ENCODE measurements at places on chromosomes 12 and 14.

DNA sequence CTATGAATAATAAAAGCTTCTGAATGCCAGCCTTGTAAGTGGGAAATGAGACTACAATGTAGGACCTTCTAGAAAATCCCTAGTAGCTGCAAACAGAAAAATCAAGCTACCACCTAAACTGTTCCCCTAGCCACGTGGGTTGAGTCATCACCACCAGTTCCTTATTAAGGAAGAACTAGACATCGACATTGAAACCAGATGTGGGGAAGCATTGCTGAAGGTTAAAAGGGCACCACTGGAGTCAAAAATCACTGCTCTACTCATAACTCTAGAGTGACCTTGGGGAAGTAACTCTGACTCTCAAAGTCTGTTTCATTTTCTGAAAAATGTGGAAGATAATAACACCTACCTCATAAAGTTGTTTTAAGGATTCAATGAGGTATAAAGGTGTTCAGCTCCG lies 9.4 kb upstream of the CNIH1 start:
- no peak for DNase-seq

DNA sequence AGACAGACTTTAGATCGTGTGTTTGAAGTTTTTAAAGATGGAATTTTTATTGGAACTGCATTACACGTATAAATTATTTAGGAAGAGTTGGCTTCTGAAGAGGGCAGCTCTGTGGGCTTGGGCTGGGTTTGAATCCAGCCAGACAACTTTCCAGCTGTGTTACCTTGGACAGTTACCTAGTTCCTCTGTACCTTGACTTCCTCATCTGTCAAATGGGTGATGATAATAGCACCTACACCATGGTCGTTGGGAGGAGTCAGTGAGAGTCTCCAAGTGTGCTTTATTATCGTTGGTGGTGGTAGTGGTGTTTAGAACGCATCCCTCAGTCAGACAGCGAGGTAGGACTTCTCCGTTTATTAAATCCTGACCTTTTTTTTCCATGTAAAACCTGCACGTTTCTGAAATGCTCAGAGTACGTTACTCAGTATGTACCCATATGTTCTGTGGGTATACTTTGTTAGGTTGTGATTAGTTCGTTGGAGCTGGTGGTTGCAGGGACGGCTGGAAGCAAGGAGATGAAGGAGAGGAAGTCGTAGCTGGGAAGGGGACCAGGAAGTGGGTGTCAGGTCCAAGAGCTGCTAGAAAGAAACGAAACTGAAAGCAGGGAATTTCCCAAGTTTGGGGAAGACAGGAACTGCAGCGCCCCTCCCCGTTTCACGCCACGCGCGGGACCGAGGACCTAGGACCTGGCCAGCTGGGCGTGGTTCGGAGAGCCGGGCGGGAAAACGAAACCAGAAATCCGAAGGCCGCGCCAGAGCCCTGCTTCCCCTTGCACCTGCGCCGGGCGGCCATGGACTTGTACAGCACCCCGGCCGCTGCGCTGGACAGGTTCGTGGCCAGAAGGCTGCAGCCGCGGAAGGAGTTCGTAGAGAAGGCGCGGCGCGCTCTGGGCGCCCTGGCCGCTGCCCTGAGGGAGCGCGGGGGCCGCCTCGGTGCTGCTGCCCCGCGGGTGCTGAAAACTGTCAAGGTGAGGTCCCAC lies at the start of gene OAS3:
Gene OAS3, plus strand, starts transcription at position 734 of the 979 bp plus-strand sequence. Its CDS starts 57 bp downstream, at position 791.
- DNase-seq: peak; percentile 40

DNA sequence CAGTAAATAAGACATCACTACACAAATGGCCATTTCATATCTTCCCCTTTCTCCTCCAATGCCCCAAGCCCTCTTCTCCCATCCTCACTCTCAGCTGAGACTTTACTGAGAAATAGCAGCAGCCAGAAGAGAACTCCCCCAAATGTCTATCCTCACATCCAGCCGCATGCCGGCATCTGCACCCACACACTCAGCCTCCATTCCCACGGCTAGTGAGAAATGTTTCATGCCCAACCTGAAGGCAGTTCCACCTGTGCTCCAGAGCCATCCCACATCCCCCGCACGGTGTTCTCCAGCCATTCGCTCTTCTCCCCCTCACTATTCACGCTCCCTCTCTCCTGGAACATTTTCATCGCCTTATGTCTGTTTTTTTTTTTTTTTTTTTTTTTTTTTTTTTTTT lies 208.7 kb upstream of the DIO3 start:
- DNase-seq: no peak

DNA sequence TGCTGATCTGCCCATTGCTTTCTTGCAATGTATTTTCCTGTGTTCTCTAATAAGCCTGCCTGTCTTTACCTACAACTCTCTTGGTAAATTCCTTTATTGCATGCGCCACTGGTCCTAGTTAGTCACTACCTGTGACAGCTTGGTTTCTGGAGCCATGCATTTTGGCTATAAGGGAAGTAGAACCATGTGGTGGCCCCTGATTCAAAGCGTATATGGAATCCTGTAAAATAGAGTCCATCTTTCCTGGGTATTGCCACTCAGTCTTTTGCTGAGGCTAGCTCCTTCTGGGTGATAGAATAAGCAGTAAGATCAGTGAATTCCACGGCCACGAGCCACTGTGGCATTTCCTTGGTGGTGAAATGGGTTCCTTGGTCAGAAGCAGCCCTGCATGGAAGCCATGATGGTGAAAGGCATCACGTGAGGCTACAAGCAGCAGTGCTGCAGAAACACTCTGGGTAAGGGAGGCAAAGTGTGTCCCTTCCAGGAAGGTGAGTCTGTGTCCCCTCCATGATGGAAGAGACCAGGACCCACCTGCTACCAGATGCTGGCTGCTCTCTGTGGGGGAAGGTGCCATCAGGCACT lies 19.6 kb downstream of the TNFAIP2 start:
- DNase-seq: no peak

DNA sequence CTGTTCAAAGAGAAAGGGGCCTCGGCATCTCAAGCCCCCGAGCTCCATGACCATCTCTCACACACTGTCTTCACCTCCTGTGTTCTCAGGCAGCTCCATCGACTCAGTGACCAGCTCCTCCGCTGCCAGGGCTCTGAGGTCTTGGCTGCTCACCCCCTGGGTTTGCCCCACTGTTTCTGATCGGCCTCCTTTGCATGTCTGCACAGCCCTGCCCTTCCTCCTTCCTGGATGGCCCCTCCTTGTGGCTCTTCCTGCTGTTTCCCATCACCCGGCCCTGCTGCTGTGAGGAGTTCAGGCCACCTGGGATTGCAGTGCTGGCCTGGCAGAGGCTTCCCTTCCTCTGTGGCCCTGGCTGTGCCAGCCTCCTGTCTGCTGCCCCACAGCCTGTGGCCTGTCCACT lies 38.1 kb upstream of the PIWIL1 start:
- DNase-seq: no peak

- DNase-seq: no peak
Observed at GRCh38 chr14:72788972-72789728, 104.8 kb downstream of the DPF3 start.

DNA sequence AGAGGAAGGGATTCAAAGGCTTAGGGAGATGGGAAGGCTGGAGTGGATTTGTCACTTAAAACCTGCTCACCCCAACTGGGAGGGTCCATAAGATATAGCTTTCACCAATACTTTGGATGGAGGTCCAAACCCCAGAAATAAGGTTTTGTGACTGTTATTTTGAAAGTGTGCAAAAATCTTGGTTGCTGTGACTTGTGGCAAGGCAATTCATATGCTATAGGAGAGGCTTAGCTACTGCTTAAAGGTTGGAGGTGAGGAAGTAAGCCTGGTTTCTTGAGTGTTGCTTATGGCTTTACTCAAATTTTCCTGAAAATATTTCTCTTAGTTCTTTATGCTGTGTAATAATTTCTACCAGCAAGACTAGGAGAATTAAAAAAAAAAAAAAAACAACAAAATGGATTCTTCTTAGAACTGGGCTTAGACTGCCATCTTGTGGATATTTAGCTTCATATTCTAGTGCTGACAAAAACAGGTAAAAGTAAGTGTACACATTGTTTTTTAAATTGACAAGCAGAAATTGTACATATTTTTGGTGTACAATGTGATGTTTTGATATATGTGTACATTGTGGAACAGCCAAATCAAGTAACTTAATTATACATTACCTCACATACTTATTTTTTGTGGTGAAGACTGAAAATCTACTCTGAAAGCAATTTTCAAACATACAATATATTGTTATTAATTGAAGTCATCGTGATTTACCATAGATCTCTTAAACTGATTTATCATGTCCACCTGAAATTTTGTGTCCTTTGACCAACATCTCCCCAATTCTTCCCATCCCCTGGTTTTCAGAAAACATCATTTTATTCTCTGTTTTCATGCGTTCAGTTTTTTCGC lies 23.0 kb downstream of the PDE6H start:
- DNase-seq: no peak

- DNase-seq: no peak
Observed at GRCh38 chr14:93113678-93114067, 2.1 kb downstream of the ITPK1 start.

GRCh38 chr12:50057000-50057841 lies at the start of gene ASIC1:
TSS of gene ASIC1 (plus strand) at chr12:50057596. CDS start at chr12:50058767, 1,171 bp downstream.
- DNase-seq: peak; percentile 44

DNA sequence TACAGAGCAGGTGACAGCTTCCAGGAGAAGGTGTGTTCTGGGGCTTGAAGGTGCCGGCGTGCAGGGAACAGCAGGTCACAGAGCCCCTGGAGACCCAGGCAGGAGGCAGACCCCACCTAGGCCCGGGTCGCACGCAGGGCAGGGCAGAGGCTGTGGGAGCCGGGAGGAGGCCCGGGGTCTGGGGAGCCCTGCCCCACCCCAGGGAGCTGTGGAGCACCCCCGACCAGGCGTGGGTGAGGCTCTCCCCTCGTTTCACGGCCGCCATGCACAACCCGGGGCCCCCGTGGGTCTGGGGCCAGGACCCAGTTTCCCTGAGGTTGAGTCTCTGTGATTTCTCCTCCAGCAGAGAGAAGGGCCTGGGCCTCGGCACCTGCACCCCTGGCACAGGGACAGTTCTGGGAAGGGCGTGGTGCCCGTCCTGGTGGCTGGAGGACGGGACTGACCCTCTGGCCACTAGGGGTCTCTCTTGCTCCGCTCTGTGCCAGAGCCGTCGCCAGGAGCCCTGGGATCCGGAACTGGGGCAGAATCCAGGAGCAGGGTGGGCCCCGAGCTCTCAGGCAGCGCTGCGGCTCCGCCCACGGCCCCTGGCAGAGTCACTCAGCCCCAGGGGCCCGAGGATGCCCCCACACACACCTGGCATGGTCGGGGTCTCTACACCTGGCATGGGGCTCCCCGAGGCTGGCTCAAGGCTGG lies 75.2 kb upstream of the FBRSL1 start:
- peak; percentile 48 for DNase-seq

GRCh38 chr12:56528846-56529245 lies 7.2 kb downstream of the RBMS2 start:
- DNase-seq: no peak

- DNase-seq: no peak
Observed at GRCh38 chr14:37437490-37437889, 157.6 kb downstream of the FOXA1 start.

DNA sequence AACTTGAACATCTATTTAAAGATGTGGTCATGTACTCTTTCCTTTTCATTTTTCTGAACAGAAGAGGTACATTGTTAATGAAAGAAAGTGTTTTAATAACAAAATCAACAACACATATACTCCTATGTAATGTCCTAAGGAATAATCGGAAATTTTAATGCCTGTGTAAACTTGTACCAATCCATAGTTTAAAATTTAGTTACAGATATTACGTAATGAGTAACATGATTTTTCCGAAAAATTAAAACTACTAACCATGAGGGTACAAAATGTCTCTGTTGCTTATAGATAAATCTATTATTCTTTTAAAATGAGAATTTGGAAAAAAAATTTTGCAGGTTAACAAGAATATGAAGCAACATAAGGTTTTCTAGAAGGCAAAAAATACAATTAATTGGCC lies 220.1 kb downstream of the BCAT1 start:
- no peak for DNase-seq

GRCh38 chr12:108729612-108730364 lies 1.5 kb downstream of the CORO1C start:
- no peak for DNase-seq

- no peak for DNase-seq
Observed at GRCh38 chr14:52153939-52154338, 85.1 kb upstream of the NID2 start.

- no peak for DNase-seq
Observed at GRCh38 chr12:130151846-130152245, 10.4 kb upstream of the FZD10 start.

GRCh38 chr12:2453761-2454090 lies 341.0 kb upstream of the FKBP4 start:
- no peak for DNase-seq

- DNase-seq: no peak
Observed at GRCh38 chr12:66354291-66354690, 52.0 kb downstream of the HELB start.

- DNase-seq: no peak
Observed at GRCh38 chr14:60217713-60218112, 31.3 kb upstream of the PPM1A start.

- no peak for DNase-seq
Observed at GRCh38 chr12:6340032-6340638, 1.7 kb downstream of the TNFRSF1A start.

DNA sequence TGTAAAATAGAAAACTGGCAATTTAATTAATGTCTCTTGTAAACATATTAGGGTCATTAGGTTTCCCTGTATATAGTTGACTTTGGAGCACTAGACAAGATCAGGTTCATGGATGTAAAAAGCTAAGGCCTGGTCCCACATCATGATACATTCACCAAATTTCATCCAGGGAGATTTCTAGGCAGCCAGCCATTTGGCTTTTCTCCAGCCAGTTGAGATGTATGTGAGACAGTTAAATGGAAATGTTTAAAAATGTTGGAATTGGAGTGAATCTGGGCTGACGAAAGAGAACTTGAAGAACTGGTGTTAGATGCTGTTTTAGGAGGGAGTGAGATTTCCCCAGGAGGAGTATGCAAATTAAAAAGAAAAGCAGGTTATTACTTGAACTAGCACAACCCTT lies 41.8 kb upstream of the CLEC14A start:
- no peak for DNase-seq

- DNase-seq: peak; percentile 70
Observed at GRCh38 chr12:52069327-52070184, at the start of gene ATG101. TSS of gene ATG101 (plus strand) at chr12:52069978. CDS start at chr12:52073651, 3,673 bp downstream.

DNA sequence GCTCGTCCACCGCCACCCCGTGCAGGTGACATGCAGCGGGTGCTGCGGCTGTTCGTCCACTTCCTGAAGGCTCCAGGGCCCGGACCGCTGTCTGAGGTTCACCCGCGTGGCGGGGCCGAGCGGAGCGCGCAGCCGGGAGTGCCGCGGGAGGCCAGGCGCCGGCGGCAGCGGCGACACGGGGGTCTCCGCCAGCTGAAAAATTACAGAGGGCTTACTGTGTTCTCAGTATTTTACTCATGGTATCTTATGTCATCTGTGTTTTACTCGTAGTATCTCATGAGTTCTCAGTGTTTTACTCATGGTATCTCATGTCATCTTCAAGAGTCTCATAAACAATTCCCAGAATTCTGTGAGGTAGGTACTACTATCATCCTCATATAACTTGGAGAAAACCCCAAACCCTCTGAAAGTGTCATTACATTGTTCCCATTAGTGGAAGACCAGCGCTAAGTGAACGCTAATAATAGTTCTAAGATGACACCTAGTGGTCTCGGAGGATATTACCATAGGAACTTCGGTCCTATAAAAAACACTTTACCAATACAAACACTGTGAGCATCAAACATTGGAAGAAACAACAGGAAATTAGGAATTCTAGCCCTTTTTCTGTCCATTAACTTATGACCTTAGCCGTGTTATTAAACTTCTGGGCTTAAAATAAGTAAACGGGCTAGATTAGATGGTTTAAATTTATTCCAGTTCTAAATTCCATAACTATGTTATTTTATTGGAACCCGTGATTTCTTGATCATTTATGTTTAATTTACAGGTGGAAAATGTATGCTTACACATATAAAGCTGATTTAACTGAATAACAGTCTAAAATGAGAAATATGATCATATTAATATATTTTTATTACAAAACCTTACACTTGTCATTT lies 32.4 kb downstream of the AK7 start:
- no peak for DNase-seq
